ENCODE measurements at places on chromosomes 6 and 20.

GRCh38 chr6:12254210-12254609, 36.0 kb upstream of the EDN1 start:
- peaks cover 7% of the 10 kb centered on the region for H3K27me3 ChIP-seq
- no peaks in the 10 kb centered on the region for H3K36me3 ChIP-seq
- H3K27ac ChIP-seq = no peak overlapping the region
- no peaks in the 10 kb centered on the region for H3K4me1 ChIP-seq
- no peak overlapping the region for H3K4me3 ChIP-seq
- DNase-seq = no peak

DNA sequence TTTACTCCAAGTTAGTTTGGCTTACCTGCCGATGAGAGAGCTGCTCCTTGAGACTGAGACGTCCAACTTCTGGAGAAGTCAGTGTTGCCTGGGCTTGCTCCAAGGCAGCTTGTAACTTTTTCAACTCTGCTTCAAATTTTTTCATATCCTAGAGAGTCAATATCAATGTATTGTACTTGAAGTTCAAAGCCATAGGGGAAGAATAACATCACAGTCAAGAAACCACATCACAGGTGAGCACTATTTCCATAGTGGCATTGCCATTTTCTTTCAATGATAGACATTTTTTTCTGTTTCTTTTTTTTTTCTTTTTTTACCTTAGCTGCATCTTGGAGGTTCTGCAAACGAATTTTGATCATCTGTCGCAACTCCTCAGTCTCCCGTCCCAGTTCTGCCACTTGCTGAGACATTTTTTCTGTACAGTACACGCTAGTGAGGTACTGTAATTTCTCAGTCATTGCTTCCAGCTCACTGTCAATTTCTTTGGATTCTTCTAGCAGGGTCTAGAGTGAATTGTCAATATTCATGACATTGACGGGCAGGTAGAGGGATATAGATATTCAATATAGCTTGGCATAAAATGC, 326.7 kb downstream of the SYNE1 start:
- DNase-seq = no peak
- H3K27ac ChIP-seq = no peak overlapping the region
- H3K4me3 ChIP-seq = no peak overlapping the region
- peaks cover 5% of the 10 kb centered on the region for H3K27me3 ChIP-seq

DNA sequence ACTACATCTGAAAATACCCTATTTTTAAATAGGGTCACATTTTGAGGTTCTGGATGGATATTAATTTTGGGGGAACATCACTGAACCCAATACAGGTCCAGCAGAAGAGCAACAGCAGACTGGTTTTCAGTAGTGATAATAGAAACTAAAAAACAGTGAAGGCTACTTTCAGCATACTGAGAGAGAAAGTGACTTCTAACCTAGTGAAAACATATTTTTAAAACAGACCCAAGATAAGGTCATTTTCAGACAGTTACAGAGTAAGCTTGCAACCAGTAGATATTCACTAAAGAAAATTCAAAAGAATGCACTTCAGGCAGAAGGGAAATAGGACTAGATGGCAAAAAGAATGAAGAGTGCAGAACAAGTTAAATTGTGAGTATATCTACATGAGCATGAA, 42.0 kb upstream of the TMEM244 start:
- H3K4me3 ChIP-seq = no peak overlapping the region
- H3K4me1 ChIP-seq = peaks cover 4% of the 10 kb centered on the region
- no peaks in the 10 kb centered on the region for H3K27me3 ChIP-seq
- H3K27ac ChIP-seq = no peak overlapping the region
- H3K36me3 ChIP-seq = no peaks in the 10 kb centered on the region

DNA sequence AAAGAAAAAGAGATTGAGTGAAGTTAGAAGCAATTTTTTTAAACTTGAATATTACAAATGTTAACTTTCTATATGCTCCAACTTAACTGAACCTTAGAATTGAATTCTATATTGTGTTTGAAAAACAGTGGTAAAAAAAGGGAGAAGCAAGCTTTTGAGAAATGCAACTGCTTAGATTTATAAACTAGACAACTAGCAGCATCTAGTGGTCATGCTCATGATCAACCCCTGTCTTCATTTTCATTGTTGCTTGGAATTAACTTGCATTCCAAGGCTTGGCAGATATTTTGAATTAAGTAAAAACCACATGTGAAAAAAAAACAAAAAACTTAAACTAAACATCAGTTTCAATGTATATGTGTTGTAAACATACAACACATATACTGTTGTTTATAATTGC, 113.1 kb downstream of the C6orf58 start:
- no peak overlapping the region for H3K27ac ChIP-seq
- no peaks in the 10 kb centered on the region for H3K4me1 ChIP-seq
- H3K4me3 ChIP-seq = no peak overlapping the region
- H3K36me3 ChIP-seq = no peaks in the 10 kb centered on the region
- no peak for DNase-seq
- H3K27me3 ChIP-seq = no peaks in the 10 kb centered on the region

- H3K27ac ChIP-seq = no peak overlapping the region
- no peaks in the 10 kb centered on the region for H3K27me3 ChIP-seq
- H3K4me3 ChIP-seq = no peak overlapping the region
- DNase-seq = no peak
Observed at GRCh38 chr6:140043357-140043756, 668.9 kb upstream of the CITED2 start.

GRCh38 chr6:108920751-108921150, 72.5 kb downstream of the ARMC2 start:
- H3K4me3 ChIP-seq = no peak overlapping the region
- peak overlapping the region; percentile 6 for H3K27ac ChIP-seq
- H3K36me3 ChIP-seq = peaks cover 5% of the 10 kb centered on the region
- DNase-seq = no peak
- H3K27me3 ChIP-seq = no peaks in the 10 kb centered on the region
- H3K4me1 ChIP-seq = peaks cover 37% of the 10 kb centered on the region

GRCh38 chr6:138605958-138606357, 106.7 kb upstream of the NHSL1 start:
- H3K27ac ChIP-seq = no peak overlapping the region
- no peaks in the 10 kb centered on the region for H3K4me1 ChIP-seq
- H3K27me3 ChIP-seq = no peaks in the 10 kb centered on the region
- no peak overlapping the region for H3K4me3 ChIP-seq
- no peaks in the 10 kb centered on the region for H3K36me3 ChIP-seq
- DNase-seq = no peak

DNA sequence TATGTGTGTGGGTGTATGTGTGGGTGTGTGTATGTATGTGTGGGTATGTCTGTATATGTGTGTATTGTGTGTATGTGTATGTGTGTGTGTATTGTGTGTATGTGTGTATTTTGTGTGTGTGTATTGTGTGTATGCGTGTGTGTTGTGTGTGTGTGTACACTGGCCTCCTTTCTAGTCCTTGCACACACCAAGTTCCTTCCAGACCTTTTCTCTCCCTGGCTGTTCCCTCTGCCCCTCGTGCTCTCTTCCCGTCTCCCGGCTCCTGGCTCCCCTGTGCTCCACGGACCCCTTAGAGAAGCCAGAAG, 11.4 kb downstream of the VSTM2L start:
- no peak overlapping the region for H3K27ac ChIP-seq
- peaks cover 21% of the 10 kb centered on the region for H3K4me1 ChIP-seq
- H3K36me3 ChIP-seq = no peaks in the 10 kb centered on the region
- H3K27me3 ChIP-seq = peaks cover 90% of the 10 kb centered on the region
- H3K4me3 ChIP-seq = no peak overlapping the region

DNA sequence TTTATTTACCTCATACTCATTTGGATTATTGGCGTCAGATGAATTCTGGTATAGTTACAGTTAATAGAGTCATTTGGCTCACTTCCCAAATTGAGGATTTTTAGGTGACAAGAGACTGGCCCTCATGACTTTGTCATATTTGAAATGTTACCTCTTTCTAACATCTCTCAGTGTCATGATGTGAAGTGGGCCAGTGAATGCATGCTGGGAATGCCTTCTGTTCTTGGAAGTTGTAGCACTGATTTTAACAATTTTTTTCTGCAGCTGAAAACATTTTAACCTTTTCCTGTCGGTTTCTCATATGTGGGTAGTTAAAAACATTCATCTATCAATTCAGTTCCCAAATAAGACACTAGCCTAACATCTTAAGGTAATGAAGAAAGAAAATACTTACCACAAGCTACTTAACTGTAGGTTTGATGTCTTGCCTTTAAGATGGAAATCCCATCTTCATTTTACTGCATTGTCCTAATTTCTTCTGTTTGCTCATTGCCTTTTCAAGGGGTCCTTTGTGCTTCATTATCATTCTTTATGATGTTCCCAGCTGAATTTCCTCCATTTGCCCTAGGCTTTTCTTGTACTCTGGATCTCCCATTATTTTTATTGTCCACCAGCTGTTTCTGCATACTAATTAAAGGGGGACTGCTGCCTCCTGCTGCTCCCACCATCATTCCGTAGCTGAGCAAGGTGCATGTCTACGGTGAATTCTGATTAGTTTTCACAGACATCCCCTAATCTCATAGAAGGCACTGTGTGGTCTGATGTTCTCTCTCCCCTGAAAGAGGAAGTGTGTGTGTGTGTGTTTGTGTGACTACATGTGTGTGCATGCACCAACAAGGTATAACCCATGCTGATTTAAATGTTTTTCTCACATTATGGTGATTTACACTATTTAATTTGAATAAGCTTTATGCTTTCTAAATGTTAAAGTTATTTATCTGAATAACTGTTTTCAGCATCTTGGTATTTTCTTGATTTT, 109.5 kb downstream of the B3GAT2 start:
- H3K36me3 ChIP-seq = peaks cover 27% of the 10 kb centered on the region
- H3K27me3 ChIP-seq = no peaks in the 10 kb centered on the region
- H3K4me1 ChIP-seq = peaks cover 15% of the 10 kb centered on the region
- H3K27ac ChIP-seq = no peak overlapping the region
- no peak for DNase-seq

- no peaks in the 10 kb centered on the region for H3K36me3 ChIP-seq
- H3K27me3 ChIP-seq = no peaks in the 10 kb centered on the region
- no peaks in the 10 kb centered on the region for H3K4me1 ChIP-seq
- H3K27ac ChIP-seq = no peak overlapping the region
- no peak overlapping the region for H3K4me3 ChIP-seq
- no peak for DNase-seq
Observed at GRCh38 chr6:66964216-66964615, 1257.2 kb upstream of the EYS start.

DNA sequence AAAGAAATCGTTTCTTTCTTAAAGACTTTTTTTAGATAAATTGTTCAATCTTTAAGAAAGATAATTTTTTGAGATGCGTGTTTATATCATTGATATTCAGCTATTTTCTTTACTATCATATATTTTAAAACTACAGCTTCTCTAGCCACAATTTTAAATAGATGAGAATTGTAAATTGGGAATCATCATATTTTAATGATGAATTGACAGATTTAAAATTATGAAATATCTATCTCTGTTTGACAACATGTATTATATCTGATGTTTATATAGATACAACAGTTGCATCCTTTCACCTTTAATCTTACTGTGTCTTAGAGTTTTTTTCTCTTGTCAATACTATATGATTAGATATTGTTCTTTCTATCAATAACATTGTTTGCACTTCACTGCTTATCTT, 762.3 kb upstream of the GJE1 start:
- no peaks in the 10 kb centered on the region for H3K36me3 ChIP-seq
- DNase-seq = no peak
- no peaks in the 10 kb centered on the region for H3K27me3 ChIP-seq
- no peak overlapping the region for H3K4me3 ChIP-seq

- no peak for DNase-seq
- no peak overlapping the region for H3K27ac ChIP-seq
- peaks cover 1% of the 10 kb centered on the region for H3K36me3 ChIP-seq
Observed at GRCh38 chr20:59139998-59140397, 23.6 kb upstream of the ZNF831 start.

GRCh38 chr20:53847139-53847836, 223.1 kb downstream of the BCAS1 start:
- H3K4me1 ChIP-seq = peaks cover 38% of the 10 kb centered on the region
- H3K27me3 ChIP-seq = no peaks in the 10 kb centered on the region
- DNase-seq = no peak
- peak overlapping the region; percentile 55 for H3K4me3 ChIP-seq

- H3K4me1 ChIP-seq = peaks cover 8% of the 10 kb centered on the region
- H3K27me3 ChIP-seq = no peaks in the 10 kb centered on the region
- no peak overlapping the region for H3K27ac ChIP-seq
Observed at GRCh38 chr6:72819609-72820008, 197.7 kb downstream of the KCNQ5 start.

- H3K4me1 ChIP-seq = no peaks in the 10 kb centered on the region
- no peak for DNase-seq
- no peak overlapping the region for H3K27ac ChIP-seq
Observed at GRCh38 chr6:96789871-96790270, 47.4 kb downstream of the GPR63 start.

DNA sequence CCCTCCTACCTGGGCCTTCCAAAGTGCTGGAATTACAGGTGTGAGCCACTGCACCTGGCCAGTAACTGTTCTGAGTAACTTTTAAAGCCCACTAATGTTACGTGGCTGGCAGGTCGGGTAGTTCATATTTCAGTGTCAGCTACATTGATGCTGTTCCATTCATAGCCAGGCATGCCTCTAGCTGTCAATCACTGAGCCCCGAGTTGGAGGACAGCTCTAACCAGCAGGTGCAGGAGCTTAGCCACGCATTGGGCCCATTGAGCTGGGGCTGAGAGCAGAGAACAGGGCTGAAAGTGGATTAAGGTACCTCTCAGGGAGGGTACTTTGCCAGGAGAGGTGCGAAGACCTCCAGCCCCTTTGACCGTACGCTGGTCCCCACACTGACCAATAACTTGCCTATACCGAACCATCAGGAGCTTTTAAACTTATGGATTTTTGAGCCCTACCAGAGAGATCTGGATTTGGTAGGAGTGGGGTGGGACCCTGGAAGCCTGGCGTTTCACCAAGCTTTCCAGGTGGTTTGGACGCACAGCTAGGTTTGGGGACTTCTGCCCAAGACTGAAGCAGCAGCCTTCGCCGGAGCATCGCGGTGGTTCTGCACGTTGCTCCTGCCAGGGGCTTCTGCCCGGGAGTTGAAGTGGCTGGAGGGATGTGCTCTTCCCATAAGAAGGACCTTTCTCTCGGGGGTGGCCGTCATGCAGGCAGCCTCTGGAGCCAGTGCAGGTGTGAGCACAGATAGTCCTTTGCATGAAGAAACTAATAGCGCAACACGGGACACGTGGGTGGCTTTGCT, 82.6 kb downstream of the SERAC1 start:
- no peak overlapping the region for H3K27ac ChIP-seq
- H3K4me3 ChIP-seq = peak overlapping the region; percentile 6
- H3K27me3 ChIP-seq = no peaks in the 10 kb centered on the region
- H3K36me3 ChIP-seq = peaks cover 91% of the 10 kb centered on the region
- peaks cover 18% of the 10 kb centered on the region for H3K4me1 ChIP-seq

- H3K27me3 ChIP-seq = no peaks in the 10 kb centered on the region
- H3K27ac ChIP-seq = no peak overlapping the region
- no peak overlapping the region for H3K4me3 ChIP-seq
- DNase-seq = no peak
Observed at GRCh38 chr6:111777357-111777756, 95.9 kb downstream of the FYN start.

Measured in stimulated activated naive B cell treated with anti-CD40 and anti-IgM and Interleukin-4, amounts not matched to agents 10 μg/mL and 1 μg/mL and 100 μg/mL, for 72 hours (primary cell).